Fibroblast of skin of abdomen (primary cell): ENCODE measurements at places on chromosomes 7 and 10.

DNA sequence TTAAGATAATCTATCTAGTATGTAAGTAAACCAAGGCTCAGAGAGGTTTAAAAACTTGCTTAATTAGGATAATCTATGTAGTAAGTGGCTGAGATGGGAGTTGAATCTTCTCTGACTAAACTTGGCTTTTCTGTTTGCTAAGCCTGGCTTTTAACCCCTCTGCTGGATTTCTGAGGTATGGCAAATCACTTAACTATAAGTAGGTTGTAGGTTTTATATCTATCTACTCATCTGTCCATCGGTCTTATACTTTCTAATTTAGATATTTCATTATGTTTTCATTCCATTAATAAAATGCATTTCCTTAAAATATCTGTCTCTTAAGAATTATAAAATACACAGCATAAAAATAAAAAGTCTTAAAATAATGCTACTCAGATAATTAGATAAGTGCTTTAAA lies 59.4 kb downstream of the ST7 start:
- peak; percentile 47 for DNase-seq

DNA sequence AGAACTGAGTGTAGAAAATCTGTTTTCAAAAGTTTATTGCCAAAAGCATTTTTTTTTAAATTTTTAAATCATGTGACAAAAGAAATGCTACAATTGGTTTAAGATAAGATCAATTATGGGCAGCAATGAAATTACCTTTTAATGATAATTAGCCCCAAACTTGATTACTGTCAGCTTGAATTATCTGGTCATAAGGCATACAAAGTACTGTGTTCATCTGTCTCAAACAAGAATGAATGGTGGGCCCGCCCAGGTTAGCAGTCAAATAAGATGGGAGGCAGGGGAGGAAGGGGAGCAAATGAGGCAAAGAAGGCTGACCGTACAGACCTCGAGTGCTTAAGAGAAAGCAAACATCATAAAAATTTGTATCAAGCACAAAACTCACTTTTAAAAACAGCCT lies 68.1 kb downstream of the JAZF1 start:
- DNase-seq = no peak

- no peak for DNase-seq
Measured at GRCh38 chr7:125357676-125358455, 428.2 kb upstream of the POT1 start.

GRCh38 chr7:534075-534474 lies 14.4 kb upstream of the PDGFA start:
- no peak for DNase-seq

DNA sequence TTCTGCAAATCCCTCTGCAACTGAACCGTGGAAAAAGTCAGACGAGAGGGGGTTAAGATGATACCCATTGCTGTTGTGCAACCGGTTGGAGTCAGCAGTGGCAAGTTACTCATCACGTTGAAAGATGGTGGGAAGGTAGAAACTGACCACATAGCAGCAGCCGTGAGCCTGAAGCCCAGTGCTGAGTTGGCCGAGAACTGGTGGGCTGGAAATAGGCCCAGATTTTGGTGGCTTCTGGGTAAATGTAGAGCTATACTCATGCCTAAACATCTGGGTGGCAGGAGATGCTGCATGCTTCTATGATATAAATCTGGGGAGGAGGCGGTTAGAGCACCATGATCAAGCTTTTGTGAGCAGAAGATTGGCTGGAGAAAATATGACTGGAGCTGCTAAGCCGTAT lies 78.6 kb downstream of the ARL5B start:
- peak; percentile 94 for DNase-seq

GRCh38 chr7:113217314-113217713 lies 99.0 kb upstream of the SMIM30 start:
- no peak for DNase-seq

GRCh38 chr10:91552274-91553095 lies 80.4 kb downstream of the PPP1R3C start:
- DNase-seq = no peak

DNA sequence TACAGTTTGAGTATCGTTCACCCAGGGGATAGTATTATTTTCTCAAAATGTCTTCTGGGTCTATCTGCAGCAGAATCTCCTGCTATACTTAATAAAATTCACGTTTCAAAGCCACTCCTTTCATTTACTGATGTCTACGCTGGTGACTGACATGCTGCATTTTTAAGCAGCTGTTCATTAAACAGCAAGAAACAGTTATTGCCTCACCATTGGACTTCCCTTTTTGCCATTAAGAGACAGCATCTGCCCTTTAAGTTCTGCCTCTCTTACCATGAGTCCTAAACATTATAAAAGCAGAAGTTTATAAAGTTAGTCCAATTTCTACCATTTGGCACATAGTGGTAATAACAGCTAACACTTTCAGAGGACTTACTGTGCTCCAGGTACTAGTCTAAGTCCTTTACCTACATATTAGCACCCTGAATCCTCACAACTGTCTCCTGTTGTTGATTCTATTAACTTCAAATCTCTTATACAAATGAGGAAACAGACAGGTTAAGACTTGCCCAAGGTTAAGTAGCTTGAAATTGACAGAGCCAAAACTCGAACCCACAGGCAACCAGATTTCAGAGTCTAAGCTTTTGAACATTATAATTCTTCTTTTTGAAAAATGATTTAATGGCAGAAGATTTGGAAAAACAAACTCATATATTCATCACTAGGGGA lies 169.5 kb downstream of the SNX13 start:
- no peak for DNase-seq

GRCh38 chr10:119737039-119737663 lies 11.3 kb downstream of the INPP5F start:
- no peak for DNase-seq

GRCh38 chr10:9331583-9332008 lies 1277.1 kb downstream of the GATA3 start:
- peak; percentile 48 for DNase-seq

DNA sequence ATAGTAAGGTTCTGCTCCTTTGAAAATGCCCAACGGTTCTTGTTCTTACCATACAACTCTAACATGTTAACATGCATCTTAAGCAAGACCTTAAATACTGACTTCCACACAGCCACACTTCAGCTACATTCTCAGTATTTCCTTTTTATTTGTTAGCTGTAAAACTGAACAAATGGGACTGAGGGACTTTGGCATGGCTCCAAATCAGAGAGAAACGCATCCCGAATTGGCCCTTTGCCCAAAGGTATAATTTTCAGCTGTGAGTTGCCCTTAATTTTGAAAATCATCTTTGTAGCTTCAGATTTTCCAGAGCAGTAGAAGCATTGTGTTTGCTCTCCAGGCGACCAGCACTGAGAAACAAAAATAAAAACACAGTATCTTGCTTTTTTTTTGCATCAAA lies 56.4 kb downstream of the NEUROD6 start:
- DNase-seq = no peak

GRCh38 chr7:40239755-40240303 lies 105.0 kb downstream of the SUGCT start:
- no peak for DNase-seq

DNA sequence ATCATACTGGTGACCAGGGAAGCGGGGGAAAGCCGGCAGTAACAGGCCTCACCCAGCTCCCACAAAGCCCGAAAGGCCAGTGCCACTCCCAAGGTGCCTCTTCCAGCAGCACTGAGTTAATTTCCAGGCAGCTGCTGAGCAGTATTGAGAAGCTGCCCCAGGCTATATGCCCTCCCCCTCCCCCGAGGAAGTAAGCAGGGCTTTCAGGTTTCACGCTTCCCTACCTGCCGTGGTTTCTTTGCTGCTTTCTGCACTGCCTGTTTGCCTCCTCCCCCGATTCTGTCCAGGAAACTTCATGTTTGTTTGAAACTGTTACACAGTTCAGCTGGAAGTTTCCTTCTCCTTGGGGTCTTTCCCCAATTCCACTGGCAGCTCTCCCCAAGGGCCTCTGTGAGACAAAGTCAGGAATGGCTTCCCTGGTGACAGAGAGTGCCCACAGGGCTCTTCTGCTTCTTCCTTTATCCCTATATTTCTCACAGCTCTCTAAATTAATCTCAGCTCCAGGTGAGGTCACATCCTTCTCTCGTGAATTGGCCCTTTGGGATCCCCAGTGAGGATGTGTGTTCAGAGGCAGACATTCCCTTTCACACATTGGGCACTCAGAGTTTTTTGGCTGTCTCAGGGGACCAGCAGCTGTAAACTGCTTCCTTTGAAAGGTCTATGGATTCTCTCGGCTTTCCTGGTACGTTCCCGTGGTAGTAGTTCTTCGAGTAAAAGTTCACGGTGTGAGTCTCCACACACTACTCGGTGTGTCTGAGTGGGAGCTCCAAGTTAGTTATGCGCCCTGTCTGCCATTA lies 19.4 kb downstream of the C1GALT1 start:
- DNase-seq = no peak

GRCh38 chr7:37346761-37347160 lies 101.9 kb downstream of the ELMO1 start:
- no peak for DNase-seq

DNA sequence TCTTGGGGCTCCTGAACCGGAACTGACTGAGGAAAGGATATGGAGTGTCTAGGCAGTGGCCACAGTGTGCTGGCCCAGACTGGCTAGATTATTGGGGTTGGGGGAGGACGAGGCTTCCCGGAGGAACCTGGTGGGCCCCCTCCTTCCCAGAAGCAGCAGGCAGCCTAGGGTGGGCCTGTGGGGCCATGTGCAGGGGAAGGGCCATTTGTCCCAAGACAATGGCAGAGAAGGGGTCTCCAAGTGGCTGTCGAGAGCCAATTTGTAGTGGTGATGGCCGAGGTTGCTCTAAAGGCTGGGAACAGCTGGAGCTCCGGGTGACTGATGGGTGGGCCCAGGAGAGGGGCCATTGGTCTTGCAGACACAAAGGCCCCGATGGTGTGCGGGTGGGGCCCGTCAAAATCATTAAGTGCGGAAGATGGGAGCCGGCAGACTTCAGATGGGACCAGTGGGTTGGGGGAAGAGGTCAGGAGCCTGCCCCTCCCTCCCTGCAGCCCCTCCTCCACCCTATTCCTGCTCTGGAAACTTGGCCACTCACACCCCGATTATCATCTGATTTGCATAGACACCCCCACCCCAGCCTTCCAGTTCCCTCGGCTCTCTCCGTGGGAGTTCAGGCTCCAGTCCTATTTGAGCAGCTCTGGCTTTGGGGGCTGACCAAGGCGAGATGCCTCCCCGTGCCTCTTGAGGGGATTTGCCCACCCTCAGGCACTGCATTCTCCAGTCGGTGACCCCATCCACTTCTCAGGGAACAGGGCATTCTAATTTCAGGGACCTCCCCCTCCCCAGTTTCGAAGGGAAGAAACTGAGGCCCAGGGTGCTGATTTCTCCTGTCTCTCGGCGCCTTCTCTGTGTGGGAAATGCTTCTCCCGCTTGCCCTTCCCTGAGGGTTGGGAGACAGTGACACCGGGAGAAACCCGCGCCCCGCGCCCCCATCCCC lies 36.0 kb upstream of the PAX2 start:
- no peak for DNase-seq

DNA sequence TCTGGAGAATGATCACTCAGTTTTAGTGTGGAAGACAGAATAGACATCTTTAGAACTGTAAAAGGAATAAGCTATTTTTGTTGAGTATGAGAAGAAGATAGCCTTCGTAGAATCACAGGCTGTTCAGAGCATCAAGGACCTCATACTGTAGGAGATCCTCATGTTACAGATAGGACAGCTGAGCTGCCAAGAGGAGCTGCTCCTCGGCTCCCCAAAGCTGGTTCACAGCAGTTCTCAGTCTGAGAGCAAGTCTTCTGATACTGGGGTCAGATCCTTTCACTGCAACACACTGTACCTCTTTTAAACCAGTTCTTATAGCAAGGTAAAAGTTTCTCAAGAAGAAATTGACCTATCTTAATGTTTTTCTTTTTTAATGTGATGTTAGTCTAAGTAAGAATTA lies 17.1 kb downstream of the CCNY start:
- DNase-seq = no peak

DNA sequence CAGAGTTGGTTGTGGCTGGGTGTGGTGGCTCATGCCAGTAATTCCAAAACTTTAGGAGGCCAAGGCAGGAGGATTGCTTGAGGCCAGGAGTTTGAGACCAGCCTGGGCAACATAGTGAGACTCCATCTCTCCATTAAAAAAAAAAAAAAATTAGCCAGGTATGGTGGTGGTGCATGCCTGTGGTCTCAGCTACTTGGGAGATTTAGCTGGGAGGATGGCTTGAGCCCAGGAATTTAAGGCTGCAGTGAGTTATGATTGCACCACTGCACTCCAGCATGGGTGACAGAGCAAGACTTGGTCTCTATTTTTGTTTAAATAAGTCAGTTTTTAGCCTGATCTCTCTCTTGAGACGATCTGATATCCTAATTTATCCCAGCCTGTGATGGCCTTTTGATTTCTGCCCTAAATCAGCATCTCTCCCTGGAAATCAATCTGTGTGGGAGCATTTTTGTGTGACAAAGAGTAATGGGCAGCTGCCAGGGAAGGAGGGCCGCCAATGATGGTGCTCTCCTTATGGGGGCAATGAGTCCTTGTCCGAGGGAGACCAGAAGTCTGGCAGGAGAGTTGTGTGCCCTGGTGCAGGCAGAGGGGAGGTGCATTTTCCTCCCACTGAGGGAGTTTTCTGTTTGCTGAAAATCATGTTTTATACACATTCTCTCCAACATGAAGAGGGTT lies 111.0 kb downstream of the NRP1 start:
- peak; percentile 76 for DNase-seq

- DNase-seq = no peak
Measured at GRCh38 chr10:101616415-101617101, 28.4 kb downstream of the DPCD start.

- DNase-seq = peak; percentile 58
Measured at GRCh38 chr10:36281831-36282331, 639.8 kb upstream of the FZD8 start.

DNA sequence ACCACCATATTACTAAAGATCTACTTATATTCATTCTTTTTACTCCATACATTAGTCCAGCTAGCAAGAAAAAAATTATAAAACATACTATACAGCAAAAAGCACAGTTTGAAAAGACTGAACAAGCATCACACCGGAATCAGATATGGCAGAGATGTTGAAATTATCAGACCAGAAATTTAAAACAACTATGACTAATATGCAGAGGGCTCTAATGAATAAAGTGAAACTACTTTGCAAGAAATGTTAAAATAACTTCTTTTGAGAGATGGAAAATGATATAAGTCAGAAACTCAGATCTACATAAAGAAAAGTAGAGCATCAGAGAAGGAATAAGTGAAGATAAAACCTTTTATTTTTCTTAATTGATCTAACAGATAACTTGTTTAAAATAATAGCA lies 50.9 kb downstream of the SGCE start:
- DNase-seq = no peak

GRCh38 chr10:101272229-101272868 lies 43.1 kb upstream of the LBX1 start:
- peak; percentile 59 for DNase-seq

GRCh38 chr7:157984423-157985163 lies 603.0 kb downstream of the PTPRN2 start:
- no peak for DNase-seq

DNA sequence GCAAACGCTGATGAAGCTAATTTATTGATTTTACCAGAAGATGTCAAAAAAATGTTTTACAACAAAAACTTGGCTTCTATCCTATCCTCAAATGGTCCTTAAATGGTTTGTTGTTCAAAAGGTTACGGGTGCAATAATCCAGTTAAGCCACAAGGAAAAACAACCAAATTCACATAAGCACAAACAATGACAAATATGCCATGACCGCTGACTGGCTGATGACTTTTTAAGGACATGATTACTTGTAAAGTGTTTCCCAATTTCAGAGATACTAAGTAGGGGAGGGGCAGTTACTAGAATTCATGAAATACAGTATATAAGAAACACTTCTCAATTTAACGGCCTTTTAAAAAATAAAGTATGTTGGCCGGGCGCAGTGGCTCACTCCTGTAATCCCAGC lies 28.8 kb downstream of the ABI1 start:
- DNase-seq = no peak

- no peak for DNase-seq
Measured at GRCh38 chr7:30731581-30731980, 20.4 kb upstream of the INMT start.
